ENCODE measurements at places on chromosomes 3 and 15.

GRCh38 chr3:59163953-59164352, 114.1 kb upstream of the CFAP20DC start:
- peak; percentile 7 for DNase-seq

DNA sequence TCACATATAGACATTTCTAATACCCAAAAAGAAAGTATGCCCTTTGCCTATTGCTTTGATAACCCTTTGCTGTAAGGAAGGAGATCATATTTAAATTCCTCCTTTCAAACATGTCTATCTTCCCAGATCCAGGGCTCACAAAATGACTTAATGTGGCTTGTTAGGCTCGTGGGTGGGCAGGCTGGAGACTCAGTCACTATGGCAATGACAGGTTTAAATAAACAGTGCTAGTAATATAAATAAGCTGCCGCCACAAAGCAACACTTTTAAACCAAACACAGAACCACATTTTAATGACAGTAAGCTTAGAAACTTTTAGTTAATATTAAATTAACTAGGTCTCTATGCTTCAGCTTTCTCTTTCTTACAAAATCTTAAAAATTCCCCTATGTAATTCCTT, 616.0 kb upstream of the NAALADL2 start:
- DNase-seq = peak; percentile 77

DNA sequence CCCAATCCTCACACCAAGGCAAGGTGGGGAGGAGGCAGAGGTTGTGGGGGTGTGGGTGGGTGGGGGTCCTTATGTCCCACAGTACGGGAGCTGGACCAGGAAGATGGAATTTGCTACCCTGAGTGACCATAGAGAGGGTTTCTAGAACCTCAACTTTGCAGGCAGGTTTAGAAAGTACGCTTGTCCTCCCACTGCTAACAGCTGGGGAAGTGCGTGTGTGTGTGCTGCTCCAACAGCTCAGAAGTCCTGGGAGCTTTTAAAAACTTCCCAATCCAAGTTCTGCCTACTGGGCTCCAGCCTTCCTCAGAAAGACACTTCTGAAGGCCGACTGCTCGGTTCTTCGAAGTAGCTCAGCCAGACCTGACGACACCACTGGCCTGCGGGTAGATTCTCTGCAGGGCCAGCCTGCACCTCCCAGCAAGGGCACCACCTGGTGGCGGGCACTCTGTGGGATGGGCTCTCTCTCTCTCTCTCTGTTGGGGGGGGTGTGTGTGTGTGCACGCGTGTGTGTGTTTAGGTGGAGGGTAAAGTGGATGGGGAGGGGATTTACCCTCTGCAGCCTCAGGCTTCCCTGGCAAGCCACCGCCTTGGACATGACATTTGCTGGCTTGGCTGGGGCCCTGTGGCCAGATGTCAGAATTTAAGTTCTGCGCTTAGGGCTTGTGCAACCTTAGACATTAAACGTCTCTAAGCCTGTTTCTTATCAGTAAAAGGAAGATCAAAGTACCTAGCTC, 15.6 kb downstream of the TMEM158 start:
- DNase-seq = peak; percentile 83

- DNase-seq = no peak
Measured at GRCh38 chr3:71547249-71548198, 36.0 kb downstream of the FOXP1 start.

DNA sequence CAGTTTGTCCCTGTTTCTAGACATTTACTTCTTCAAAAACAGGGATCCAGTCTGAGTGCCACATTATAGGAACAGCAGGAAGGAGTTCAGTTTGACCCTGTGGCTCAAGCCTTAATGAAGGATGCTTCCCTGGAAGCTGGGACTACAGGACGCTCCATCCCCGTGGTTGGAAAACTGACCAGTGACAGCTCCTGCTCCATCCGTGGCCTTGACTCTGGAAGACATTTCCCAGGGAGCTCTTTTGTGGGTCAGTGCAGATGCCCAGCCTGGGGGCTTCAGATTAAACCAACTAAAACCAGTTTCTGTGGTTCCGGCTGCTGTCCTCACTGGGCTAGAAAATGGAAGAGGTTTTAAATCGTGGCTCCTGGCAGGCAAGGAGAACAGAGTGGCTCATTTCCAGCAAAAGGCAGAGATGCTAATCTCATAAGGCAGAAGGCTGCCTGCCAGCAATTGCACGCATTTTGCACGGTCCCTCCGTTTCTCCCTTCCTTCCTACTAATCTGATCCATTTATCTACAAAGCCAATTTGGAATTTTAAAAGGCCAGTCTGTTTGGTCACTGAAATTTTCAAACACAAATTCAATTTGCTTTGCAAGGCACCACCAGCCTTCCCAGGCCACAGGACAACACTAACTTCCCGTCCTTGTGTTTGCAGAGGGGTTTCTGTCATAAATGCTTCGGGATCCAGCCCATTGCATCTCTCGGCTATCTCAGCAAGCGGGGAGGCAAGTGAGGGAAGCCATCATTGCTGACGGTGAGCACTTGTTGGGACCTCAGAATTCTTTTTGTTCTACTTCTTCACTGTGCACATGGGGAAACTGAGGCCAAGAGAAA, 6.2 kb upstream of the SSUH2 start:
- DNase-seq = peak; percentile 14

DNA sequence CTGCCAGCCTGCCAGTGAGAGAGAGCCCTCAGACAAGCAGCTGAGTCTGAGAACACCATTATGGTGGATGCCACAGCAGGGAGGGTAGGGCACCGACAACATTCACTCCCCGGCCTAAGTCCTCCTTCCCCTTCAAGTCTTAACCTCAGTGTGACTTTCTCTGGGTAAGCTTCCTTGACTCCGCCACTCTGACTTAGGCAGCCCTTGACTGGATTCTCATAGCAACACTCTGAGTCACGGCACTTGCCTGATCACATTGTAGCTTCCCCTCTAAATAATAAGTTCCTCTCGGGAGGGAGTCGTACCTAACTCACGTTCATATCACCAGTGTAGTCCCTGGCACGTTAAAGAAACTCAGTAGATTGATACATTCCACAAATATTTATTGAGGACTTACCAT, 180.5 kb downstream of the FOXB1 start:
- DNase-seq = peak; percentile 65

All from M059J (cell line).